ENCODE measurements at places on chromosomes 13 and 19.
A peak's percentile ranks its signal among the peaks of the same experiment; 100 is the strongest.

- DNase-seq: peak; percentile 71
Measured at GRCh38 chr19:39430675-39431593, 4.8 kb downstream of the RPS16 start.

DNA sequence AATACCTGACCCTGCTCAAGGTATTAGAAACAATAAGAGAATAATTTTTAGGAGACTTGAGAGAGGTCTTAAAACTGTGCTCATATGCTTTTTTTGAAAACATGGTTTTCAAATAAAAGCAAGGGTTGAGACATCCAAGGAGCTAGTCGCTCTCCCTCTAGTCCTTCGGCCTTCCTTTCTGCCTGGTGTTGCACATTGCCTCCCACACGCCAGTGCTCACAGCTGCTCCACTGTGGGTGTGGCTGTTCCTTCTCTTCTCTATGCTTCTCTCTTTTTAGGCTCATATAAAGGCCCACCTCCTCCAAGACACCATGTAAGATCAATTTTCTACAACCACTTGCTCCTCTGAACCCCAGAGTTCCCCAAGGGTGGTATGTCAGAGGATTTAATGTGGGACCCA lies 352.6 kb downstream of the ENOX1 start:
- DNase-seq: no peak

DNA sequence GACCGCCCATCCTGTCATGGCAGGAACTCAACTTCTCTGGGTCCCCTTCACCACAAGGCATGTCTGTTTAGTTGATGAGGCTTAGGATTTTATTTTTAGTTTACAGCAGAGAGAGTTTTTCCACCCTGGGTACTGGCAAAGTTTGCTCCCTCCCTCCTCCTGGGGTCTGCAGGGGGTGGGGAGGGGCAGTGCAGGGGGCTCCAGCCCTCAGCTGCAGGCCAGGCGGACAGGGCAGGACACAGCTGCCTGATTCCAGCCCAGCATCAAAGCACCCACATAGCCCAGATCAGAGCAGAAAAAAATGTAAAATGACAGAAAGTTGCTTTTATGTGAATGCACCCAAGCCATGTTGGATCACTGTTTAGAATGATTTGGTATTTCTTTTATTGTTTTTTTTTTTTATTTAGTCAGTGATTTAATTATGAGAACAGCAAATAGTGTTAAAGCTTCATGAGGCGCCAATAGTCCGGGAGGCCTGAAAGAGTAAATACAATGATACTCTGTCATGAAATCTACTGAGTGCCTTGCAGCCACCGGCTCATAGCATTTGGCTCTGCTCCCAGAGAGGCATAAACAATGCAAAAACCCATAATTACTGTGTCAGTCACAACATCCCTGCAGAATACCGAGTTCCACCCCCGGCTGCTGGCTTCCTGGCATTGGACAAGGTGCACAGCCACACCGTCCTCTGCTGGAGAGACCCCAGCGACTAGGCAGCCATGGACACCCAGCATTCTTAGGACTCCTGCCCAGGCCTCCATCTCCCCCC lies 923.5 kb downstream of the UQCRFS1 start:
- DNase-seq: peak; percentile 38

DNA sequence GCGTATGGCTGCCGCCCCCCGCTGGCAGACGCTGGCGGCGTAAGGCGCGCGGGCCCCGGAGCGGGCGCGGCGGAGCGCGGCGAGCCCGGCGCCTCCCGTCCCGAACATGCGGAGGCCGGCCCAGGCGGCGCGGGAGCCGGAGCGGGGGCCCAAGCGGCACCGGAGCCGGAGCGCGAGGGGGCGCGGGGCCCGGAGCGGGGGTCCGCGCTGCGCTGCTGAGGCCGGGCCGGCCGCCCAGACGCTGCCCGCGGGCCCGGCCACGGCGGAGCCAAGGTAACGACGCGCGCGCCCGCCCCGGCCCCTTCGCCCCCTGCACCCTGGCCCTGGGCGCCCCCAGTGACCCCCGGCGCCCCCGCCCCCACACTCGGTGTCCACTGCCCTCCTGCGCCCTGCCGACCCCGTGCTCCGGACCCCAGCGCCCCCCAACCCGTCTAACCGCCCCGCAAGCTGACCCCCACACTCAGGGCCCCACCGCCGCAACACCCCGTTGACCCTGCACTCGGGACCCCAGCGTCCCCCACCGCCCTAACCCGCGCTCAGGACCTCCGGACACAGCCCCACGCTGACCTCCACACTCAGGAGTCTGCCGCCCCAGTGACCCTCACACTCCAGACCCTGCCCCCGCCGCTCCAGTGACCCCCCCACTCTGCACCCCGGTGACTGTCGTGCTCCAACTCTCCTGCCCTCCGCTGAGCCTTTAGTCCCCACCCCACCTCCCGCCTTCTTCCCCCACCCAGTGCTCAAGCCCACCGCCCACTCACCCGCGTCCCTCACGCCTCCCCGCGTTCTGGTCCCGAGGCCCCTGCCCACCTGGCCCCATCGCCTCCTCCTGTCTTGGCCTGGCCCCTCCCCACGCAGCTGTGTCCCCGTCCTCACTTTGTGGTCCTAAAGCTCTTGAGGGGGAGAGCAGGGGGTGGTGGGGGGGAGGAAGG lies at the start of gene CSNK1G2:
Gene CSNK1G2 (plus strand): TSS at position 27 of the 932 bp plus-strand sequence. CDS start 28,601 bp downstream, outside the sequence.
- DNase-seq: no peak

DNA sequence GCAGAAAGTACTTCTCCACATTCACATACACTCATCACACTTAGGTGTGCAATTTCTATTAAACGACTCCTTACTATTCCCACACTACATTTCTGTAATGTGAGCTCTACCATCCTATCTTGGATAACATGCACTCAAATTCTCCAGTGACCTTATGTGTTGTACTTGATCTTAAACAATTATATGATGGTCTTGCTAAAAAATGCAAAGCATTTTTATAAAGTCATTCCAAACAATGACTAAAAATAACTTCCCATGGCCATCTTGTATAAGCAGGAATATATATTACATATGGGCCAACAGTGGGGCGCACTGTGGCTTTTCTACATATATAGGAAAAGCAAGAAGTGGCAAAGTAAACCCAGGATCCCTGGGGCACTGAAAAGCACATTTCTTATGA lies 155.5 kb downstream of the FLT1 start:
- no peak for DNase-seq

- DNase-seq: peak; percentile 45
Measured at GRCh38 chr19:42683917-42684513, 56.3 kb downstream of the PSG3 start.

DNA sequence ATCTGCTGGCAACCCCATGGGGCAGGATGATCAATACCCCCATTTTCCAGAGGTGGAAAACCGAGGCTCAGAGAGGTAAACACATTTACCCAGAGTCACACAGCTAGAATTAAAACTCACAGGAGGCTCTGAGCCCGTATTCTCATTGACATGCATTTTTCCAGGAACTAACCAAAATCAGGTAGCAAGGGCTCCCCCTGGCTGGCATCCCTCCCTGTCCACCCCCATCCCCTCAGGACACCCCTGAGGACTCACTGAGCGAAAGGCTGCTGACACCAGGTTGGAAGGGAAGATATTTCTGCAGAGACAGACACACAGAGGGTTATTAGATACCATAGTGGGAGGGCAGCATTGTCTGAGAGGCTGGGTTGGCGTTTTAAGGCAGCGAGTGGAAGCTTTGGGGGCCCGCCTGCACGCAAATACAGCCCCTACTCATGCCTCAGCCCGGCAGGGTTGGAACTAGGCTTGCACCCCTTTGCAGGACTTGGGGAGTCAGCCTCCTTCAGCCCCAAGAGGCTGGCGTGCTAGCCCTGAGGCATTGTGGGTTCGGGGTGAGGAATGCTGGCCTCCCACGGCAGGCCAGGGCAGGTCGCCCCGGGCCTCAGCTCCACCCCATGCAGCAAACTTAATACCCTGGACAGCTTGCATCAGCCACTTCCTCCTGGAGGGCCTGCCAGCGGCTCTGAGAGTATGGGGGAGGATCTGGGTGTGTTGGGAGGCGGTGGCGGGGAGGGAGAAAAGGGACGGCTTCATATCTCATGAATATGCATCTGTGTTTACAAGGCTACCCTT lies 3.9 kb downstream of the SLC1A5 start:
- DNase-seq: peak; percentile 85
